CD4-positive, alpha-beta T cell (primary cell): ENCODE measurements at places on chromosomes 12 and 14.
A peak's percentile ranks its signal among the peaks of the same experiment; 100 is the strongest.

- peaks cover 15% of the 10 kb centered on the region for H3K4me1 ChIP-seq
- H3K36me3 ChIP-seq = no peaks in the 10 kb centered on the region
- DNase-seq = no peak
- no peaks in the 10 kb centered on the region for H3K27me3 ChIP-seq
Measured at GRCh38 chr12:76346798-76347420, 1.3 kb downstream of the BBS10 start.

DNA sequence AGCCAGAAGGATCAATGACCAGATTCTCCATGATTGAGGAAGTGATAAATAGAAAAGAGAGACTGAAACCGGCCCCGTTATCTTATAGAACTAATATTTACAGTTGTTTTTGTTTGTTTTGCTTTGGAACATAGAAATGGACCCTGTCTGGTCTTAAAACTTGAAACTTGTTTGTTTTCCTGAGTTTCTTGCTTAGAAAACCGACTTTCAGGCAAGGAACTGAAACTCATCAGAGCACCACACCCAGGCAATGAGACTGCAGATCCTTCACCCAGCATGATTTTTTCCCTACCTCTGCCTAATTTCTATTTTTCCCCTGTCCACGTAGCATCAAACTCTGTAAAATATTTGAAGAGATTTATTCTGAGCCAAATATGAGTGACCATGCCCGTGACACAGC, 10.6 kb upstream of the CLEC12A start:
- DNase-seq = no peak
- H3K4me1 ChIP-seq = peaks cover 10% of the 10 kb centered on the region

- peaks cover 71% of the 10 kb centered on the region for H3K36me3 ChIP-seq
- H3K4me3 ChIP-seq = no peak overlapping the region
- H3K27me3 ChIP-seq = no peaks in the 10 kb centered on the region
- no peak for DNase-seq
- H3K4me1 ChIP-seq = no peaks in the 10 kb centered on the region
Measured at GRCh38 chr12:76049575-76050251, 18.1 kb upstream of the PHLDA1 start.

DNA sequence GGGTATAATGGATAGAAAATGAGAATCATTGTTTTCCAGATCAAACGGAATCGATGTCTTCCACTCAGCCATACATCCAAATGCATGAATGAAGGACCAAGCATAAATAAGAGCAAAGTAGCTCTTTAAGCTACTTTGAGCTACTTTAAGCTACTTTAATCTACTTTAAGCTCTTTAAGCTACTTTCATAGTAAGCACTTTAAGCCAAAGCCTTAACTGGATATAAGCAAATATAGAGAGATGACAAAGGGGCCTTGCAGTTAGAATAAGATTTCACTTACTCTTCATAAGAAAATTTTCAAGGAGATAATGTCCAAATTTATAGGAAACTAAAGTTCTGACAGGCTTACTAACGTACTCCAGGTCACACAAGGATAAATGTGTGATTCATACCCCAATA, 355.6 kb upstream of the KITLG start:
- H3K36me3 ChIP-seq = no peaks in the 10 kb centered on the region
- no peaks in the 10 kb centered on the region for H3K27me3 ChIP-seq
- no peak overlapping the region for H3K4me3 ChIP-seq
- no peaks in the 10 kb centered on the region for H3K4me1 ChIP-seq

GRCh38 chr12:73221398-73221797, 949.2 kb downstream of the TRHDE start:
- H3K27ac ChIP-seq = no peak overlapping the region
- DNase-seq = no peak
- no peaks in the 10 kb centered on the region for H3K36me3 ChIP-seq
- H3K4me3 ChIP-seq = no peak overlapping the region
- no peaks in the 10 kb centered on the region for H3K27me3 ChIP-seq
- no peaks in the 10 kb centered on the region for H3K4me1 ChIP-seq

DNA sequence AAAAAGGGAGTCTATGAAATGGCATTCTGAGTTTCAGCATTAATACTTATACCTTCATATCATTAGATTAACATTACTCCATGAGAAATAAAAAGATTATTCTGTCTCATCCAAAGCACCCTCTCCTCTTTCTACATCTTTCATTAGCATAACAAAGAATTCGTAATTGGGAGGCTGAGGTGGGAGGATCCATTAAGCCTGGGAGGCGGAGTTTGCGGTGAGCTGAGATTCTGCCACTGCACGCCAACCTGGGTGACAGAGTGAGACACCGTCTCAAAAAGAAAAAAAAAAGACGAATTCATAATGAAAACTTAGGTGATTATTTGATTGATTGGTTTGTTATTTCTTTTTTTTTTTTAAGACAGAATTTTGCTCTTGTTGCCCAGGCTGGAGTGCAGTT, 1.8 kb upstream of the CDK17 start:
- no peaks in the 10 kb centered on the region for H3K36me3 ChIP-seq
- peaks cover 12% of the 10 kb centered on the region for H3K4me1 ChIP-seq
- DNase-seq = peak; percentile 70
- peak overlapping the region; percentile 88 for H3K4me3 ChIP-seq
- no peaks in the 10 kb centered on the region for H3K27me3 ChIP-seq

GRCh38 chr12:41162461-41162860, 25.7 kb upstream of the PDZRN4 start:
- no peaks in the 10 kb centered on the region for H3K4me1 ChIP-seq
- H3K27me3 ChIP-seq = no peaks in the 10 kb centered on the region

DNA sequence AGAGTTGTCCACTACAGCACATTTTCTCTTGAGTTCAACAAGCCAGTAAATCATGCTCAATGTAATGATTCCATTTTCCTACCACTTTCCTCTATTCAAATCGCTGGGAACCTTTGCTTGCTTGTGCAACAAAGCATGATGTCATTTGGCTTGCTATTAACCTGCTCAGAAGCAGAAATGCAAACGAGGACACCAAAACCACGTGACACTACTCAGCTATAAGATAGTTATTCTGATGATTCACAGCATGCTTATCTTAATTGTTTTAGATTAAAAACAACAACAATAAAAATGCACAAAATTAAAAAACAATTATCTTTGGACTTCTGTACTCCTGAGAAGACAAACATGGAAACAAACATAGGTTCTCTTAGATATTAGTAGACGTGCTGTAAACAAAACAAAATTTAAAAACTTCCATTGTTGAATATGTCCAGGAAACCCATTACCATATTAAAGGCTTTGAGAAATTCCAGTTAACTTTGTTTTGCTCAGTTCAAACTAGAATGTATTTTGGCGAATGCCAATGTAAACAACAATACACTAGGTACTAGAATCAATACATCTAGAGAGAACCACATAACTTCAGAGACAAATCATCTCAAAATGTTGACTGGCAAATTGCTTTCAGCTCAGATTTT, 77.5 kb upstream of the KRAS start:
- no peak overlapping the region for H3K27ac ChIP-seq
- no peaks in the 10 kb centered on the region for H3K27me3 ChIP-seq
- H3K36me3 ChIP-seq = no peaks in the 10 kb centered on the region
- H3K4me1 ChIP-seq = peaks cover 10% of the 10 kb centered on the region
- H3K4me3 ChIP-seq = no peak overlapping the region

- DNase-seq = no peak
- H3K36me3 ChIP-seq = no peaks in the 10 kb centered on the region
Measured at GRCh38 chr14:72057701-72058285, 125.6 kb downstream of the RGS6 start.
